ENCODE measurements at places on chromosomes 4 and X.
A peak's percentile ranks its signal among the peaks of the same experiment; 100 is the strongest.

GRCh38 chr4:124334119-124334518 lies 378.4 kb downstream of the ANKRD50 start:
- no peak for DNase-seq

DNA sequence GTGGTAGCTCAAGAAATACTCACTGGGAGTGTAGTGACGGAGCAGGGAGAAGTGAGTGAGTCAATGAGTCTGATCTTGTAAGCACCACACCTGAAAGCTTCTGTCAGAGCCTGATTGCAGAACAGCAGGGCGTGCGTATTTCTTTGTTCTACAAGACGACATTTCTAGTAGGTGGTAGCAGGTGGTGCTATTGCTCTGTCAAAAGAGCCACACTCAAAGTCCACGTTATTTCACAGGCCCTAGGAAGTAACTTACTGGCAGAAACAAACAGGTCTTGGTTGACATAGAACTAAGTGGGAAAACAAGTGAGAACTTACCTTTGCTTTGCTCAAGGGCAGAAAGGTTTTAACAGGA lies 46.4 kb upstream of the SPRY1 start:
- DNase-seq, result no peak

DNA sequence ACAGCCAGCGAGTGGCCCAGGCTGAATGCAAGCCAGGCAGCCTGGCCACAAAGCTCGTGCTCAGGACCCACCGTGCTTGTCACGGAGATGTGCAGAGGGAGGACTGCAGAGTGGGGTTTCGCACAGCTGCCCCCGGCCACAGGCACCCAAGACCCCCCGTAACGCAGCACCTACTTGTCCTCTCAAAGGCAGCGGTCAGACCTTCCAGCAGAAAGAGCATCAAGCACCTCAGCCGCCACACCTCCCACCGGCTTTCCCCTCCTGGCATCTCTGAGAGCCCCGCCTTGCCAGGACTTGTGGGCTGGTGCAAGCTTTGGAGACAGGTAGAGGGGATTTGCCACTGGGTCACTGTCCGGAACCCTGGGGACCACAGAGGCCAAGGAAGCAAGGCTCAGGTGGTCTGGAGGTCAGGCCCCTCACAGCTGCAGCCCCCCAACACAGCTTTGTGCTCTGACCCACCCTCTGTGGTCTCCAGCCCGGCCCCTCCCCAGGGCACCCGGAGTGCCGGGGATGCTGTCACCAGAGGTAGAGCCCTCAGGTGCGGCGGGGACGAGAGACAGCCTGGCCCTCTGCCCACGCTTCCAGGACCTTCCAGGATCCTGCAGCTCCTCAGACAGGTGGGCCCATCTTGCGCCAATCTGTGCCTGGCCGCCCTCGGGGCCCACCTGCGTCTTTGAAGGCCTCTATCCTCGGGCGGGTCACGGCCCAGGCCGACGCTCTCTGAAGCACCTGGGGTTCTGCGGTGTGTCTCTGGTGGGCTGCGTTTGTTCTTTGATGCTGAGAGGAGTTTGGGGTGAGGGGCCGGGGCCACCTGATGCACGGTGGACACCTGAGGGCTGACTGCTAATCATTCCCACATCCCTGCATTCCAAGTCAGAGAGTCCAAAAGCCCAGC lies 34.4 kb upstream of the HMX1 start:
- DNase-seq, result no peak

DNA sequence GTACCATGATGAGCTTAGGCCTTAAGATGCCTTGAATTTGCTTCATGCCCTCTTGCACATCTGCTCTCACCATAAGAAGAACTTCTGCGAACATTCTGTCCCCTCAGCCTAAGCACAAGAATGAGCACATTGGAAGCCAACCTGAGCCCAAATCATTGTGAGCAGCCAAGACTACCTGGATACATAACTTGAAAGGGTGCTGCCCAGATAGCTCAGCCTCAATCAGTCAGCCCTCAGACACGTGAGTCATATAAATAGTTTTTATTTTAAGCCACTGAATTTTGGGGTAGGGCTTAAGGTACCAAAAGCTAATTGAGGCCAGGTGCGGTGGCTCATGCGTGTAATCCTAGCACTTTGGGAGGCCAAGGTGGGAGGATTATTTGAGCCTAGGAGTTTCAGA lies 27.5 kb upstream of the BBS12 start:
- DNase-seq, result no peak

- no peak for DNase-seq
Measured at GRCh38 chrX:73412930-73413329, 33.9 kb upstream of the CDX4 start.

DNA sequence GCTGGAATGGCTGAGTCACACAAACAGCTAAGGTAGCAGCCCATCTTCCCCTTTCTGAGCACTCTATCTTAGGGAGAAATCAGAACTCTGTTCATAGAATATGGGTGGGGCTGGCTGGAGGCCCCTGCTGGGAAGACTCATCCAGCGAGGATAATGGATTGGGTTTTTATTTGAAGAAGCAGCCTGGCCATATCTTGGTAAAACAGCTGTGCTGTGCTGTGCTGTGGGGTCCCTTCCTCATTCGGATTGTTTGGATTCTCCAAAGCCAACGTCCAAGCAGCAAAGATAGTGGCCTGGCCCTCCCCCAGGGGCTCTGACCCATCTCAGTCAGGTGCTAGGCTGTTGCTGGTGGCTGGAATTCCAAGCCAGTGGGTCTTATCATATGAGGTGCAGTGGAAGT lies 63.8 kb downstream of the ZNF718 start:
- DNase-seq, result no peak

DNA sequence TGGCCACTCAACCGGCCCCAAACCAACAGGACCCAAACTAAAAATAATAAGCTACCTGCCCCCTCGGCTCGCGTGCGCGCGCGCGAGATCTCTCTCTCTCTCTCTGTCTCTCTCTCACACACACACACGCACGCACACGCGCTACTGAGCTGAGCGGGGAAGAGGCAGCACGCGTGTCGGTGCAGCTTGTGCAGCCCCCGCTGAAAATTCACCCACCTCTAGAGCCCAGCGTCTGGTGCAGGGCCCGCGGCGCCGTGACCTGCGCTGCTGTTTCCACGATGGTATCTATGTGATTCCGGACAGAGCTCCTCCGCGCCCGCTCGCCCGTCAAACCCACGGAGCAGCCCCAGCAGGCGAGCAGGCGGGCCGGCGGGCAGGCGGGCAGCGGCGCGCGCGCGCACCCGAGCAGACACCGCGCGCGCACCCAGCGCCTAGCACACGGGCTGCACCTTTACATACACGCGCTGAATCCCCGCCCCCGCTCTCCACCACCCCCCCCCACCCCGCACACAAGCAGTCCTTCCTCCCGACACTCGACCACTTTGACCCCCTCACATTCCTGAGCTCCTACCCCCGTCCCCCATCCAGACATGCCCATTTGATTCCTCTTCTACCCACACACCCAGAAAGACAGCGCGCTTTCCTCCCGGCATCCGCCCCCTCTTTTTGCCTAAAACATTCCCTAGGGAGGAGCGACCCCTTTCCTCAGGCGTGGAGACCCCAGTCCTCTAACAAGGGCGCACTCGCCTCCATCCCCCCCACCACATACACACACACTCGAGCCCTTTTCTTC lies 1.0 kb downstream of the SLITRK4 start:
- DNase-seq, result no peak

GRCh38 chrX:41085878-41086626 lies 807 bp downstream of the USP9X start:
- peak; percentile 36 for DNase-seq

DNA sequence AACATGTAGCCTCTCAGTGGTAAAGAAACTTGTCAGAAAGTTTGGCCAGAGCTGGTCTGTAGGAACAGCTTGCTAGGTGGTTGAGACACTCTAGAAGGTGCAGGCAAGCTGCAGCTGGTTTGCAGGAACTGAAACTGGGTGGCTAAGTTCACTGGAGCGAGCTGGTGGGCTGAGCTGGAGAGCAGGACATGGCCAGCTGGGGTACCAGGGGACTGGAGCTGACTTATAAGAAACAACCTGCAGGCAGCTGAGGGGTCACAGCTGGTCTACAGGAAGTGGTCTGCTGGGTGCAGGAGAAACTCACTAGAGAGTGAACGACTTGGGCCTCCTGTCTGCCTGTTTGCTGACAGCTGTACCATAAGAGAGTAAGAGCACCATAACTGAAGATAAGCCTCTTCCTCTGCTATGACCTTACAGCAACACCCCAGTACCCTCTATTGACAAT lies 157.1 kb upstream of the LNX1 start:
- DNase-seq, result no peak

GRCh38 chr4:141620715-141621114 lies 15.7 kb upstream of the IL15 start:
- DNase-seq, result no peak

GRCh38 chr4:6292376-6293096 lies 22.9 kb downstream of the WFS1 start:
- no peak for DNase-seq

GRCh38 chr4:151323667-151324066 lies 1.7 kb downstream of the SH3D19 start:
- no peak for DNase-seq

GRCh38 chrX:136453771-136454170 lies 34.0 kb upstream of the BRS3 start:
- no peak for DNase-seq

- no peak for DNase-seq
Measured at GRCh38 chrX:82848111-82848510, 660.0 kb upstream of the POU3F4 start.

DNA sequence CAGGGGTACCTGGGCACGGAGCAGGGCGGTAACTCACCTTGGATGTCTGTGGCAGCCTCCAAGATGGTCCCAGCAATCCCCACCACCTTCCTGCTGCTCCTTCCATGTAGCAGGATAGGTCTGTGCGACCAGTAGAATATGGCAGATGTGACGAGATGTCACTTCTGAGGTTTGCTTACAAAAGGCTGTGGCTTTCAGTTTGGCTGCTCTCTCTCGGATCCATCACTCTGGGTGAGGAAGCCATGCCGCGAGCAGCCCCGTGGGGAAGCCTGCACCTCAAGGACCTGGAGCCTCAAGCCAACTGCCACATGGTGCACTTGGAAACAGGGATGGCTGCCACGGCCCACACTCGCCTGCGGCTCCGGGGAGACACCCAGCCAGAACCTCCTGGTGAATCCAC lies 37.6 kb downstream of the WFS1 start:
- DNase-seq, result no peak

GRCh38 chr4:135672202-135672601 lies 1470.6 kb upstream of the PABPC4L start:
- DNase-seq, result no peak

DNA sequence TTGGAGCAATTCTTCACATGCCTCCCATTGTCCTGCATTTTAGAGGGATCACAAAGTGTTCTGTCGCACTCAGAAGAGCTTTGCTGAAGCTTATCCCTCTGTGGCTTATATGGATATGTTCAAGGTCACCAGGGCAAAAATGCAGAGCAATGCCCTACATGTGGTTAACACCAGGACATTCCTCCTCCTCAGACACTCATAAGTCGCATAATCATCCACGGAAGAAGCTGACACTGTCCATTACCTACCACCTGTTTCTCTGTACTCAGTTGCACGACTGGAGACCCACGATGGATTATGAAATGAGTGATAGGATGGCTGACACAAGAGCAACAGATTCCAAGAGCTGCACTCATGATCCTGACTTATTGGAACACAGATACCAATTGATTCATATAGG lies 68.7 kb upstream of the PRDX4 start:
- no peak for DNase-seq

- no peak for DNase-seq
Measured at GRCh38 chrX:39927380-39927779, 170.4 kb downstream of the BCOR start.

- no peak for DNase-seq
Measured at GRCh38 chr4:128908735-128909134, 99.2 kb downstream of the JADE1 start.

GRCh38 chrX:153585827-153586226 lies 13.1 kb downstream of the CCNQ start:
- DNase-seq, result no peak

DNA sequence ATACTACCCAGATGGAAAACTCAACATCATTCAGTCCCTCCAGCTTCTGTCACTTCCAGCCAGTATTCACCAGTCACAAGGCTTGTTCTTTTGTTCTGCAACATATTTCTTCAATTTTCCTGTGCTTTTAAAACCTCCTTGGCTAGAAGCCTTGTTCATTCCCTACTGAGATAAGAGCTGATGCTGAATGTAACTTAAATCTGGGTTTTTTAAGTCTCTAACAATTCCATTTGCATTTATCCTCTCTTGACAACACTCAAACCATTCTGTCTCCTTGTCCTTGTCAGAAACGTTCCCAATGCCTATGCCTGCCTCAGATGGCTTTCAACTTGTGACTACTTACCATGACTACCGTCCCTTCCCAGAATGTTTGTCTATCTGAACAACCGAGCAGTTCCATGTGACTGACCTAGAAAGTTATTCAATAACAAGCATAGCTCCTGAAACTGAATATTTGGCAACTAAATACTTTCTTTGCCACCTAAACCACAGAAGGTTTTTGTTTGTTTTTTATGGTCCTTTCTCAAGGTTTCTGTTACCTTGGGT lies 682.9 kb upstream of the GALNTL6 start:
- no peak for DNase-seq

DNA sequence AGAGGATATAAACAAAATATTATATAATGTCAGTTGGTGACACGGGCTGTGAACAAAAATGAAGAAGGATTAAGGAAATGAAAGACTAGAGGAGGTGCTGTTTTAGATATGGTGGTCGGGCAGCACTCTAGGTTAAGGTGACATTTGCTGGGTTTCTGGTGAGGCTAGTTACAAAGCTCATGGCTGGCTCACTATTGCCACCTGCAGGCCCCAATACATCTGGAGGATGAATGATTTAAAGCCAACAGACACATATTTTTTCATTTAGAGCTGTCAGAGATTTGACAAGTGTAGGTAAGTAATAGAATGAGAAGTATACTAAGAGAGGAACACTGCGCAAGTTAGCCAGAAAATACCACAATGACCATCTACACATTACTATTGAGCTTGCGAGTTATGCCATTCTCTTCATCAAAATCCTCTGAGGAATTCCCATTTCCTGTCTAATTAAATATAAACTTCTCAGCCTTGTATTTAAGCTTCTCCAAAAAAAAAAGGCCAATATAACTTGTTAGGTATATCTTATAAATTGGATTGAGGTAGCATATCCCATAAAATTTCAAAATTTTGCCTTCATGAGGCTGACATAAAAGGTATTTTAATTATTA lies 6.4 kb upstream of the FGG start:
- DNase-seq, result no peak

- no peak for DNase-seq
Measured at GRCh38 chr4:66034262-66034661, 364.0 kb upstream of the EPHA5 start.

DNA sequence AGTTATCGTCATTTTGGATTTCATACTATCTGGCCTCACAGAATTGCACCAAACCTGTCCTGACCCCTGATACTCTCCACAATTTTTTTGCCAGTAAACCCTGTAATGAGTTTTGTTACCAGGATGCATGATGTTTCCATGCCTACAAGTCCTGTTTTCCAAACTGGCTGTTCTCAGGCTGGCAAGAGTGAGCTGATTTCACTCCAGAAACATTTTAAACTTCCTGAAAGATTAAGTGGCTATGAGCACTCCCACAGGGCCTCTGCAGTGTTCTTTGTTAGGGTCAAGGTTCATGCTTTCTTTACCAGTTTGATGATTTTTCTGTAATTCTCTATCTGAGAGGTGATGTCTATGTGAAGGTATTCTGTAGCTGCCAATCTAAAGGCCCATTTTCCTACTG lies 31.7 kb upstream of the PDLIM3 start:
- DNase-seq, result no peak
